ENCODE measurements at places on chromosomes 16 and 17.

- no peak for DNase-seq
Measured at GRCh38 chr16:56233795-56234566, 42.7 kb downstream of the GNAO1 start.

DNA sequence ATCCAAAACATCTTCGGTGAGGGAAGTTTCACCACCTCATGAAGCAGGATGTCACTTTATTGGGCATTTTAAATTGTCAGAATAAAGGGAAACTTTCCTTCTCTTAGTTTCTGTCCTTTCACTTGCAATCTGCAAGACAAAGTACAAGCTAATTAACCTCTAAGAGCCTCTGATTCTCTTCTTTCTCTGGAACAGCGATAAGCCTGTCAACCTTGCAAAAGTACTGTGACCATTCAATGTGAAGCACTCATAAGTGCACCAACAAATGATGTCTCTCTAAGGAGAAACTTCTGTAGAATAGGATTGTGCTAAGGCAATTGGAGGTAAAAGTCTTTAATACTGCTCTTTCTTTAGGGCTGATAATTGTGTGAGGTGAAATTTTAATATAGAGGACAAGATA lies 1622.3 kb downstream of the CDH8 start:
- DNase-seq = no peak

GRCh38 chr17:31721291-31722025 lies 137.6 kb downstream of the COPRS start:
- no peak for DNase-seq

DNA sequence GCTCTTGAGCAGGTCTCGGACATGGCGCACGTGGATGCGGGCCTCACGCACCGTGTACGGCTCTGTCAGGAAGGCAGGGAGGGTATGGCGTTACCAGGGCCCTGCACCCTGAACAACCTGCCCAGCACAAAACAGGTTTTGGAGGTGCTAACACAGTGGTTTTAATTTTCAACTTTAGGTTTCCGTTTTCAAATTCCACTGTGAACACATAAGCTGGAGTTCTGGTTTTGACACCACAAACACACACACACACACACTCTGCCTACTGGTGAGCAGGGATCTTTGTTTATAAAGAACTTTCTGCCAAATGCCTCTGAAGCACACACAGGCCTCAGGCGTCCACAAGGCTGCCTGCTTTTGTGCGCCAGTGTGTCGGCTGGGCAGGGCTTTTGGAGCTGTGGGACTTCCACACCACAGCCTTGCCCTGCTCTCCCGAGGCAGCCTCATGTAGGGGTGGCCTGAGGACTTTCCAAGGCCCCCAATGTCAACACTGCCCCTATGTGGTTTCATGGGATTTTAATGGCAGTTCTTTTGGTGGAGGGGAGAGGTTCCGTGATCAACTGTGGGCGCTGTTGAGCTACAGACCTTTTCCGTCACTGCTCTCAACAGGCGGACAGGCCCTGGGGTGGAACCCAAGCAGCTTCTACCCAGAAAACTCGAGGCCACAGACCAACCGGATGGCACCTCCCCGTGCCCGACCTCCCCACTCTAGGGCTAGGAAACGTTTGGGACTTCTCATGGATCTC lies 9.4 kb downstream of the CLUH start:
- no peak for DNase-seq

GRCh38 chr17:50638966-50639713 lies 4.5 kb downstream of the ABCC3 start:
- DNase-seq = no peak

GRCh38 chr17:61420052-61420451 lies 20.4 kb downstream of the TBX2 start:
- DNase-seq = no peak

DNA sequence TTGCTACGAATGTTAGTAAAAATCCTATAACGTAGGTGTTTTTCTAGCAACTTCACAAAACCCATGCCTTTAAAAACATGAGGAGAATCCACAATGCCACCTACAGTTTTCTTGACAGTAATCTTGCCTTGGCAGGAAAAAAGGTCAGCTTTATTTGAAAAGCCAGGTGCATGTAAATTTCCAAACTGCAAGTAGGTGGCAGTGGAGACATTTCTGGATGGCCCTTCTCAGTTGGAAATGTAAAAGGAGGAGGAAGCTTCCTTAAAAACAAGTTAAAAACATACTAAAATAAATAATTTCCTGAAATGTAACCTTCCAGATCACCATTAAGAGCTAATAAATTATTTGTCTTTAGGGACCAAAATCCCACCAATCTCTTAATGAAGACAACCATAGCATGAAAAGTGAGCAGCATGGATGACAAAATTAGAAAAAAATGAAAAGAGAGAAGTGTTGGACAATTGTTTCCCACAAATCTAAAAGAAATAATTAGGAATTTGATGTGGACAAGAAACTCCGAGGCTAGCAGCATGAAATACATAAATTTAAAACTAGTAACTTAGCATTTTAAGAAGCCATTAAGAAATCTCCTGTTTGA lies 152.2 kb downstream of the SNX11 start:
- DNase-seq = no peak

Measured in stimulated activated CD4-positive, alpha-beta T cell treated with anti-CD3 and anti-CD28 coated beads, Interleukin-1b, Interleukin-23, amount 100 ng/mL, for 1 hour (primary cell).